Fibroblast of skin of right biceps (primary cell): ENCODE measurements at places on chromosomes 2 and 18.

GRCh38 chr2:225334514-225334913, 65.0 kb upstream of the NYAP2 start:
- no peak for DNase-seq

DNA sequence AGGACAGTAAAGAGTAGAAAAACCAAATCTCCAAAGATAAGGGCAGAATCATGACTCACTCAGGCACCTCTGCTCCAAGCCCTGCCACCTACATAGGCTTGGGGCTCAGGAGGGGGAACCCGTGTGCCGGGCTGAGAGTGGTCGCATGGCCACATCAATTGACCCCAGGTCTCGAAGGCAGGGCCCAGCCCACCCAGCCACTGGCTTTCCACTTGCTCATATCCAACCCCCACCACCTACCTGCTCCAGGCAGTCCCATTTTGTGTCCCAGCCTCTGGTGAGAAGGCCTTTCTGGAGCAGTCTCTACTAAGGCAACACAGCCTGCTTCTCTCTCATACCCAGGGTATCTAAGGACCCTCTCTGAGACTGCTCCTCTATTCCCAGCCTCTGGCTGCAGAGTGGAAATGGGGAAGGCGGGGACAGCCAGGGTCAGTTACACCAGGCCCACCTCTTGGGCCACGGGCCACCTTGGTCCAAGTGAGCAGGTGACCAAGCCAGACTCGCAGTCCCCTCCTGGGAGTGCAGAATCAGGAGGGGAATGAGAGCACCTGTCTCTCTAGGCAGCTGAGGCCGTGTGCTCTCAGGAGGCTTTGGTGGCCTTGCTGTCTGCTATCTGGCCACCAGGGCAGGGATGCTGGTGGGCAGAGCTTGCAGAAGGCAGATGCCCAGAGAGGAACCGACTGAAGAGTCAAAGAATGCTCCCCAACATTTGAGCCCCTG, 20.8 kb downstream of the TFCP2L1 start:
- DNase-seq: no peak

- no peak for DNase-seq
Observed at GRCh38 chr2:239814116-239814860, 210.9 kb downstream of the NDUFA10 start.

DNA sequence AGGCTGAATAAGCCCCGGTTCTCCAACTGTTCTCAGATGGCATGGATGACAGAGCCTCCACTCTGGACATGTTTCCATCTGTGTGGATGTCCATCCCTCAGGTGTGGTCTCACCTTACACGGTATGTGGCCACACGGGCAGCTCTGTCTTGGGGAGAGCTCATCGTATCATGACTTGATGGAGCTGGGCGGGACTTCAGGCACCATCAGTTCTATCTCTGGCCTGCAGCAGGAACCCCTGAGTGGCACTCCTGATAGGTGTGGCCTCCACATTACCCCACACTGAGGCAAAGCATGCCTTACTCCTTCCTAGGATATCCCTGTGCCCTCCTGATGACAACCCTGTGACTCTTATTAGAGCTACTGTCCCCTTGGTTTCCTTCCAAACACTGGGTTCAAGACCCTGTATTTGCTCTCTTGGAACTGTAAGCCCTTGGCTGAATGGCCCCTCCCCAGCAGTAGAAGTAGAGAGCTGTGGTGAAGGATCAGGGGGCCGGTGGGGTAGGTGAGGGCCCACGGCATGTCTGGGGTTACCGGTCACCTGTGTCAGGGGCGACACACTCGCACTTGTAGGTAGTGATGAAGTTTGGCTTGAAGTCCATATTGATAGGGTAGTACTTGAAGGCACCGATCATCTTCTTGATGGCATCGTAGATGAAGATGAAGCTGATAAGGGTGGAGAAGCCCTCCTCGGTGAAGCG, 48.2 kb downstream of the MTHFD2 start:
- DNase-seq: no peak

DNA sequence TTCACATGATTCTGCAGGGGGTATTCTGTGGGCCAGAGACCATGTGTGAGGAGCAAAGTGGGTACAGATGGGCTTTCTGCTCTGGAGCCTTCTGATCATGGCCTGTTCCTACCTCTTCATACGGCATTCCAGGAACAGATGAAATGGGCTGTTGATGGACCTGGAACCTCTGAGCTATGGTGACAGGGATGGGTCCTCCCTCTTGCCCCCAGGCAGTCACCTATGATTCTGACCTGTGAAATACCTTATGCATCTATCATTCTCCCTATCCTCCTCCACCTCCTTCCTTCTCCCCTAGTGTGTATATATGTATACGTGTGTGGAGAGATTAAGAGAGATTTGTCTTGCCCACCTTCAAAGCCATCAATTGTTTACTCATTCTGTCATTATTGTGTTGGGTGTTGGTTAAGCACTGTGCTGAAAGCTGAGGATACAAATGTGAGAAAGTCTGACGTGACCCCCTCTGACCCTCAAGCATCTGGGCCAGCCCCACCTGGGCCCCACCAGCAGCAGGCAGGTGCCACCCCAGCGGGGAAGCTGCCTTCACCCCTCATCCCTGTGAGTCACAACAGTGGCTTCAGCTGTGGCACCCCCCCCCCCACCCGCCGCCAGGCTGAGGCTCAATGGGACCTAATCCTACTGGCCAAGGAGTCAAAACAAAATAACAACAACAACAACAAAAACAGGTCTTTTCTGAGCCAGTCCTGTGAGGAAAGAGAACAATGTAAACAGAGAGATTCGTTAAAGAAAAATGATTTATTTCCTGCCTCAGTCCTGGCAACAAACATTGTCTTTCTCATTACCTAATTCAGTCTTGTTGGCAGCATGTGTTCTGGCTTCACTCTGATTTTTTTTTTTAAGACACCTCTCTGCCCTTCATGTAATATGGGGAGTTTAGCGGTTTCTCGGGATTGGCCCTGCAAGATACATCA, 103.8 kb upstream of the CDC42EP3 start:
- no peak for DNase-seq
